ENCODE measurements at places on chromosomes 12 and 14. TPM values are rescaled to one million over a fixed set of nuclear protein-coding genes. Genes with fewer than 3 reads are reported as not detected.

FITM1 gene
- 16.1 TPM for polyA plus RNA-seq

FOXN3 gene
- polyA plus RNA-seq = 32.8 TPM

DAO gene
- polyA plus RNA-seq = 17.6 TPM

GRCh38 chr12:87667378-87667777, 361.8 kb downstream of the C12orf50 start:
- H3K27me3 ChIP-seq = no peaks in the 10 kb centered on the region
- no peaks in the 10 kb centered on the region for H3K36me3 ChIP-seq
- H3K27ac ChIP-seq = no peak overlapping the region
- H3K4me3 ChIP-seq = no peak overlapping the region

DNA sequence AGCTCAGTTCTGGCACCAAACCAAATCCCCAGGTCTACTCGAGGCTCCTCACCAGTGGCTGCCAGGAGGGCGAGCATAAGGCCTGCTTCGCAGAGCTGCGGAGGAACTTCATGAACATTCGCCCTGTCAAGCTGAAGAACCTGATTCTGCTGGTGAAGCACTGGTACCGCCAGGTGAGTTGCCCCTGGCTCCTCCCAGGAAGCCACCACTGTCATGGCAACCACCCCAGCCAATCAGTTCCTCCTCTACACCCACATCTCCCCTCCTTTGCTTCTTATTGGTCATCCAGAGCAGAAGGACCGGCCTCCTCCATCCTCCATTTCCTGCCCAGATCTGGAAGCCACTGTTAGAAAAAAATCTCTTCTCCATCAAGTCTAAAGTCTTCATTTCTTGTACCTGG, 17.2 kb upstream of the OAS2 start:
- H3K36me3 ChIP-seq = peaks cover 9% of the 10 kb centered on the region
- DNase-seq = no peak
- no peak overlapping the region for H3K27ac ChIP-seq

- H3K27ac ChIP-seq = no peak overlapping the region
- no peaks in the 10 kb centered on the region for H3K4me1 ChIP-seq
- H3K27me3 ChIP-seq = no peaks in the 10 kb centered on the region
These were observed 186.3 kb upstream of the NUDT4 start for GRCh38 chr12:93191423-93191822.

- H3K27me3 ChIP-seq = no peaks in the 10 kb centered on the region
- no peak overlapping the region for H3K27ac ChIP-seq
- no peaks in the 10 kb centered on the region for H3K4me1 ChIP-seq
- no peak overlapping the region for H3K4me3 ChIP-seq
These were observed 222.9 kb downstream of the SLC15A4 start for GRCh38 chr12:128600886-128601285.

- no peak overlapping the region for H3K4me3 ChIP-seq
- H3K27me3 ChIP-seq = no peaks in the 10 kb centered on the region
- peak; percentile 56 for DNase-seq
- H3K4me1 ChIP-seq = no peaks in the 10 kb centered on the region
- peaks cover 27% of the 10 kb centered on the region for H3K36me3 ChIP-seq
These were observed 41.3 kb downstream of the RESF1 start for GRCh38 chr12:32000373-32001005.

DNA sequence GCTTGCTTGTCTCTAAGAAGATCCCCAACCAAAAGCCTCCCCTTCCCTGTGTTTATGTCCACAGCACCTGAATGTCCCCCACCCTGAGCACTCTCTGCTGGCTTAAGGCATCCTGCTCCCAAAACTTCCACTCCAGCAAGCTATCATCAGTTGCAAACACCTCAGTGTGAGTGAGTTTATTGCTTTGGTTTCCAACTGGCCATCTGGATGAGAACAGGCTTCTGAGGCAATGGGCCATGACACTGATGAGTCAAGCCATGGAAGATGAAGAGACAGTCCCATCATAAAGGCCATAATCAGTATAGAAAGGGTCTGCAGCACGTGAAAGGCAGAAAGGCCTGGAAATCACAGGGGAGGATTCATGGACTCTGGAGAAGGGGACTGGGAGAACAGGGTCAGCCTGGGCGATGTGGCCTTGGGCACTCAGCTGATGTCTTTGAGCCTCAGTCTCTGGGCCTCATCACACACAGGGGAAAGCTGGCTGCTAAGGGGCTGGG, 12.8 kb downstream of the CMKLR1 start:
- H3K36me3 ChIP-seq = no peaks in the 10 kb centered on the region
- no peak overlapping the region for H3K4me3 ChIP-seq
- no peak overlapping the region for H3K27ac ChIP-seq
- H3K27me3 ChIP-seq = no peaks in the 10 kb centered on the region
- no peaks in the 10 kb centered on the region for H3K4me1 ChIP-seq
- DNase-seq = no peak

Data from liver (tissue), 10 donors.